ENCODE measurements at places on chromosomes 2 and 18.

DNA sequence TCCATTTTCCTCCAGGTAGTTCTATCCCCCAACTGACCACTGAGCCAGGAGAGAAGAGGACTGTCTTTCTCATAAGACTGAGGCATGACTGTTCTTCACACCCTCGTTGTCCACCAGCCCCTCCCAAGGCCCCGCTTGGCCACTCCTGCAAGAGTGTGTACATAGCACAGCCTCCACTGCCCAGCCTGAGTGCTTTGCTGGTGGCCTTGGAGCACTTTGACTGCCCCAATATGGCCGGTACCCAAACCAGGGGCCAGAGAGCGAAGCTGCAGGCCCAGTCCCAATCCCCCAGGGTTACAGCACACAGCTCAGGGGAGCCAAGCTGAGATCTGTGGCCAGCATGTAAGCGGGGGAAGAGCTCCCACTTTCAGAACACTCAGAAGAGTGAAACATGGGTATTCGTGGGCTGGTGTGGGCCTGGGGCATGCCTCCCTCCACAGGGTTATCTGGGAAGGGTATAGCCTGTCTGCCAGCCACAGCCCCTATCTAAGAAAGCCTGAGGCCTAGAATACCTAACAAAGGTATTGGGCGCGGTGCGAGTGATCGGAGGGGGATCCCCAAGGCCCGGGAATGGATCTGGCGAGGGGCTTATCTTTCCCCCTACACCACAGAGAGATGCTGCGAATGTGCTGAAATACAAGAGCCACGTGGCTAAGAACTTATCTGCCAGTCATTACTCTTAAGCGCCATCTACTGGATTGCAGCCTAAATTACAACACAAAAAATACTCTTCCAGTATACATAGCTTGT is 163.8 kb downstream of the WDPCP start:
- peak; percentile 10 for DNase-seq

GRCh38 chr2:121132054-121132761 is 152.8 kb downstream of the TFCP2L1 start:
- DNase-seq, result no peak

GRCh38 chr2:168852481-168852880 is 37.7 kb downstream of the SPC25 start:
- no peak for DNase-seq

- no peak for DNase-seq
Measured at GRCh38 chr2:97770445-97770844, 57.1 kb downstream of the ZAP70 start.

GRCh38 chr2:238719641-238720040 is 128.2 kb upstream of the TWIST2 start:
- no peak for DNase-seq

DNA sequence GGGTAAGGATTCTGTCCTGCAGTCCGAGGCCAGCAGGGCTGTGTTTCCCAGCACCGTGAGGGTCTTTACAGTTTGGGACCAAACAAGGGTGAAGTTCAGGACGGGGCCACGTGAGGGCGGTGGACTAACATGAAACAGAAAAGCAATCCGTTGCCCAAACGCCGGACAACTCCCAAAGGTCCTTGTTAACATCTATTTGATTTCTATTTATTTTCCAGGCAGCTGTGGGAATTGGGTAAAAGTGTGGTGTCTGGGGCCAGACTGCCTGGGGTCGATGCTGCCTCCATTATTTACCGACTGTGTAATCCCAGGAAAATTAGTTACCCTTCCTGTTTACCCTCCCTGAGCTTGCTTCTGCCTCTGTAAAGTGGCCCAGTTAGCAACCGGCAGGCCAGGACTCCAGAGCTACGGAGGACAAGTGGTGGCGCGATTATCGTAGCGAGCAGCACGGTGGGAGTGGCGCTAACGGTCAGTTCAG is 66.3 kb upstream of the TCF7L1 start:
- DNase-seq, result peak; percentile 23

DNA sequence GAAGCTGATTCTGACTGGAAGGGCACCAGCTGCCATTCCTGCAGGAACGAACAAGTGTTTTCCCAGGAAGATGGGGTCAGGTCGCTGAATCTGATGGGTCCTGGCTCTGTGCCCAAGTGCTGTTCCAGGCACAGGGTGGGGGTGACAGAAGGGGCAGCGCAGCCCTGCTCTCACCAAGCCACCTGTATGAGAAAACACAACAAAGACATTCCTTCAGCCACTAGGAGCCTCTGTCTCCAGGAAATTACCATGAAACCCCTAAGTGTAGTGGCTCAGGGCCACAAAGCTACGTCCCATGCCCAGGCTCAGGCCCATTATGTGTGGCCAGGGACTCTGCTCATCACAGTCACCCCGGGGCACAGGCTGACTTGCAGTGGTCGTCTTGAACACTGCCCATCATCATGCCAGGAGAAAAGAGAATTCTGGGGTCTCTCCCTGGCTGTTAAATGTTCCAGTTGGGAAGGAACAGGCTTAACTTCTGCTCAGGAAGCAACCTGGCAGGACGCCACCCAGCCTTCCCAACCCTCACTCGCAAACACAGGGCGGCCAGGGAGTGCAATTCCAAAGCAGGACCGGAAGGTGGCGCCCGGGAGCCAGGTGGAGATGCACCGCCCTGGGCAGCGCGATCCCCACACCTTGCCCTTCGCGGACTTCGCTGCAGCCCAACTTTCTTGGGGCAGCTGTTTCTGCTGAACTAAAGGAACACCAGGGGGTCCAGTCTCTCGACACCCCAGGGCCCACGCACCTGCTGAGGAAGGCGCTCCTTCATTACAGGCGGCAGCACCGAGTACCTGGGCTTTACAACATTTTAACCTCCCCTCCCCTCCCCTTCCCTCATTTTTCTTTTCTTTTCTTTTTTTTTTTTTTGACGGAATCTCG is 11.0 kb upstream of the SFTPB start:
- DNase-seq, result no peak

GRCh38 chr18:70385474-70385873 is 96.6 kb downstream of the SOCS6 start:
- DNase-seq, result no peak

GRCh38 chr2:64661741-64662169 is 8.0 kb upstream of the SERTAD2 start:
- no peak for DNase-seq

DNA sequence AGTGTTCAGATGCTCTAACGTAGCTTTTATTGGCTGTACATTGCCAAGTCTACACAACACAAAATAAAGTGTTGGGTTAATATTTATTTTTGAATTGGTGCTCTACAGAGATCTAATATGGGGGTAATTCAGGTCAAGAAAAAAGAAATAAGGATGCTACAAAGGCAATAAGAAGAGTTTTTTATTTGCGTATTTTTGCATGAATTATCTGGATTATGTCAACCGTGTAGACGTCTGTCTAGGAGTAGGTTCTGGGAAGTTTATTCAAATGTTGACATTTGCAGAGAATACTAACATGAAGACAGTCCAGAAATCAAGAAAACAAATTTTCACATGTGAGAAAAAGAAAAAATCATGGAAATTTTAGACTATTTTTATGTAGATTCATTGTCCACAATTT is 876.7 kb upstream of the POU3F3 start:
- no peak for DNase-seq

DNA sequence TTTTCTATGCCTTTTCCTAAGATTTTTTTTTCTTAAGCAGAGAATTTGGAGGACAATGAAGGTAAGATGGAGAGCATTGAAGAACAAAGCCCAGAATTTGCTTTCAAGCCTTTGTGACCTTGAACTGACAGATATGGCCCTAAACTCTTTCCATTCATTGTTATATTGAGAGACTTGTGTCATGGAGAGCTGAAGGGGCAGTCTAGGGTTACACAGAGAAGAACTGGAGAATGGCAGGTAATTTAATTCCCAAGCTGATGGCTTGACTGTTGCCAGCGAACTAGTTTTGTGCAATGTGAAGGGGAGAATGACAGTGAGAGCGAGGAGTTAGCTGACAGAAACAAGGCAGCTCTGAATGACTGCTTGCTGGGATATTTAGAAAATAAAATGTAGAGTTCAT is 1344.2 kb downstream of the LRP1B start:
- DNase-seq, result no peak

GRCh38 chr2:422676-423435 is 135.0 kb upstream of the ALKAL2 start:
- DNase-seq, result no peak

DNA sequence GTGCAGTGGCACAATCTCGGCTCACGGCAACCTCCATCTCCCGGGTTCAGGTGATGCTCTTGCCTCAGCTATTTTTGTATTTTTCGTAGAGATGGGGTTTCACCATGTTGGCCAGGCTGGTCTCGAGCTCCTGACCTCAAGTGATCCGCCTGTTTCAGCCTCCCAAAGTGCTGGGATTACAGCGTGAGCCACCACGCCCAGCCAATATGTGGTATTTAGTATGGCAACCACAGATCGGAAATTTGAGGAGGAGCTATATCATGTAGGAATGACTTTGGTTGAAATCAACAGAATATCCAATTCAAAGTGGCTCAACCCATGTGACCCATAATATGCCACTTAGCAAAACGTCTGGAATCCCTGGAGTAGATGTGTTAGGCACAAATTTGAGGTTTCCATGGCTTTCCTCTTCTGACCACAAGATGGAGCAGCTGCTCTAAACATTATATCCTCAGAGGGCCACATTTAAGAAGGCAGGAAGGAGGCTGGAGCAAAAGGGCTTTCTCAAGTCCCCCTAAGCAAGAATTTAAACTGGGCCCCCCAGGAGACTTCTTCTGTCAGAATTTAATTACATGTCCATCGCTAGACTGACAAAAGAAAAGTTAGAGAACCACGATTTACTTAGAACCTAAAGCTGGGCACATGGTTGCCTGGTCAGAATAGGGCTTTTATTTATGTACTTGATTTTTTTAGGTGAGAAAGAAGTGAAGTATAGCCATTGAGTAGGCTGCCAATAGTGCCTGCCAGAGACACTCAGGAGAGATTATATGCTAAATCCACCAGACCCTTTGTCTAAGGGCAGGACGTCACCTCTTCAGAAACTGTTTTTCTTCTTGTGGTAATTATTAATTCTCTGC is 49.6 kb upstream of the ITSN2 start:
- DNase-seq, result no peak

DNA sequence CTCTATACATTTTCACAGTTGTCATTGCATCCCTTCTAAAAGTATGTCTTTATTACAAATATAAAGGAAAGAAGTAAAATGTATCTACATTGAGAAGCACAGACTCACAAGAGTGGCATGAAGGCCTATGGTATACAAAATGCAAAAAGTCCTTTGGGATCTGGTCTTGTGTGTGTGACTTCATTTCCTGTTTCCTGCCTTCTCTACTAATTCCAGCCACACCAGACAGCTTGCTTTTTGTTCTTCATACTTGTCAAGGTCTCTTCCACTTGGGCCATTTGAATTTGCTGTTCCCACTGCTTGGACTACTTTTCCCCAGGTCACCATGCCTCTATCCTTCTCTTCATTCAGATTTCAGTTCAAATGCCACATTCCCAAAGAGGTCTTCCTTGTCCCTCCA is 6.7 kb upstream of the PNO1 start:
- DNase-seq, result no peak

DNA sequence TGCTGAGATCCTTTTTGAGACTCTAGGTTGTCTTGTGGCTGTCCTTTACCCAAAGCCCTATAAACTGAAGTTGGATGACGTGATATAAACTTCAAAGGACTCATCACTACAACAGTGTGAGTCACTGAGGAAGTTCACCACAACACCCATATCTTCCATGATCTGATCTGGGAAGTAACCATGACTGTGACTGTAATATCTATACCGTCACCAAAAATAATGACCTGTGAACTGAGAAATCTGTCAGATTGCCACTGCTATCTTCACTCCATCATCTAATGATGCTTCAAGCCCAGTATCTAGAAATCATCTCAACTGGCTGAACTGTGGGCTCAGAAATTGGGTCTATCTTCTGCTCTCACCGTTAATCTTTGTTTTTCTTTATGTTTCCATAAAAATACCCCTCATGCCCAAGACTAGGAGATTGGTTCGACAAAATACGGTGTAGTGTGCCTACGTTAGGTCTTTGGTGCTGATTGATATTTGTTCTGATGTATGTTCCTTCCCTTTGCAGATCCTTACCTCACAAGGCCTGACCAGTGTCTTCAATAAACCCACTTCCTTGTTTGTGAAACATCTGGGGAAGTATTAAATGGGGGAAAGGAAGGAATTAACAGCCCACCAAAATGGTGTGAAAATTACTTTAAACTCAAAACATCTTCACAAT is 78.2 kb downstream of the MYL12B start:
- no peak for DNase-seq

GRCh38 chr2:142286618-142287017 is 155.8 kb upstream of the LRP1B start:
- DNase-seq, result no peak

GRCh38 chr2:23617811-23618215 is 232.8 kb downstream of the KLHL29 start:
- DNase-seq, result no peak

GRCh38 chr2:10350761-10351160 is 48.1 kb downstream of the HPCAL1 start:
- DNase-seq, result no peak

DNA sequence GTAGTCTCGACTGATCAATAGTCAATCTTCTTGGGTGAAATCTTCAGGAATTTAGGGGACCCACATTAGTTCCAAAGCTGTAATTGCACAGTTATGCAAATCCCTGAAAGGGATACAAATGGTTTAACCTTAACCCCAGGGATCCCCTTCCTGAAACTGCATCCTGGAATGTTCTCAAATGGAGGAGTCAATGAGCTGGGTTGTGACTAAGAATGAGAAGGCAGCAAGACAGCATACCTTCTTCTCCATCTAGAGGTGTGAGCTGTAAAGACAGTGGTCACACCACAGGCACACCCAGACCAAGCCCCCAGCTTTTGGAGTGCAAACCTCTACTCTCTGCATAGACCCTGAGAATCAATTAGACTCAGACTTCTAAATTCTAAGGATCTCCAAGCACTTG is 164.7 kb upstream of the MEIS1 start:
- no peak for DNase-seq

DNA sequence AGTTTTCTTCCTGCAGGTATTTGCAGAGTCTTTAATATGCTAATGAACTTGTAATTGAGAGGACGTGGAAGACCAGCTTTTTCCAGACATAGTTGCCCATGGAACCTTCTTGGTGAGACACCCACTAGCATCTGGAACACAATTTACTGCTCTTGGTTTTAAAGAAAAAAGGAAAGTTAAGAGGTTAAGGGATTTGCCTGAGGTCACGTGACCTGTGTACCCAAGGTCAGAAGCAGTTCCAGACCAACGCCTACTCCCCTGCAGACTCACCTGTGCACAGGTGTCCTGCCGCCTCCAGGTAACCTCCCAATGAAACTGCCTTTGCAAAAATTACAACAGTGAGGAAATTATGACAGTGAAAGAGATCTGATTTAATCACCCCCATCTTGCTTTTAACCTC is 172.7 kb downstream of the ANAPC1 start:
- no peak for DNase-seq

- DNase-seq, result no peak
Measured at GRCh38 chr2:84719434-84719833, 161.4 kb downstream of the TRABD2A start.

GRCh38 chr2:191501561-191502168 is 176.3 kb upstream of the NABP1 start:
- DNase-seq, result no peak

- peak; percentile 97 for DNase-seq
Measured at GRCh38 chr18:58223717-58224424, 179.8 kb downstream of the NEDD4L start.

- no peak for DNase-seq
Measured at GRCh38 chr2:190277234-190278112, 42.2 kb downstream of the HIBCH start.

GRCh38 chr2:198645816-198646215 is 811.9 kb downstream of the SATB2 start:
- DNase-seq, result no peak

Measured in epithelial cell of proximal tubule (primary cell).